ENCODE measurements at places on chromosomes 7 and 10.

DNA sequence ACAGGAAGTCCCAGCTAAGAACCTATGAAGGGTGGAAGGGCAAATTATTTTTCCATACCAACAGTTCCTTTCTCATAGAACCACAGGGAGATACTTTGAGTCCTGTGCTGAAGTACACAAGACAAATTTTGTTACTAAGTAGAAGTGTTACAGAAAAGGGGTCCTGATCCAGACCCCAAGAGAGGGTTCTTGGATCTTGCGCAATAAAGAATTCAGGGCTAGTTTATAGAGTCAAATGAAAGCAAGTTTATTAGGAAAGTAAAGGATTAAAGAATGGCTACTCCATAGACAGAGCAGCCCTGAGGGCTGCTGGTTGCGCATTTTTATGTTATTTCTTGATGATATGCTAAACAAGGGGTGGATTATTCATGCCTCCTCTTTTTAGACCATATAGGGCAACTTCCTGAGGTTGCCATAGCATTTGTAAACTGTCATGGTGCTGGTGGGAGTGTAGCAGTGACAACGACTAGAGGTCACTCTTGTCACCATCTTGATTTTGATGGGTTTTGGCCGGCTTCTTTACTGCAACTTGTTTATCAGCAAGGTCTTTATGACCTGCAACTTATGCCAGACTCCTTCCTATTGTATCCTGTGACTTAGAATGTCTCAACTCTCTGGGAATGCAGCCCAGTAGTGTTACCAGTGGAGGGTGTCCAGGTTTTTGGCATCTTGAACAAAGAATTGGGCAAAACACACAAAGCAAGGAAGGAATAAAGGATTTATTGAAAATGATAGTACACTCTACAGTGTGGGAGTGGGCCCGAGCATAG lies 409.4 kb downstream of the SH2D4B start:
- DNase-seq, result no peak

DNA sequence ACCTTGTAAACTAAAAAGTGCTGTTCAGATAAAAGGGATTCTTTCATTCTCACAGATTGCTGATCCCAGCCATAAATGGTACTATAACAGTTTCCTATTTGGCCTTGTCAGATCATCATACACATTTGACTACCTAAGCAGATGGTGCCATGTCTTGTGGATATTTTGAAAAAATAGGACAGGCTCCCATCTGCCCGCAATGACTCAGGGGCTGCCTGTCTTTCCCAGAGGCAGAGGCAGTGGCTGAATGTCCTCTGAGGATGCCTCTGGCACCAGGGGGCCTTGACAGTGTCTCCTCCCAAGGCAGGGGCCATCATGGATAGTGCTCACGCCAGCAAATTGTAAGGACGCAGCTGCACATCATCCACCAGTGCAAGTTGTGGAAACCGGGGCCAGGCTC lies 323.0 kb upstream of the PODXL start:
- DNase-seq, result no peak

GRCh38 chr7:116770941-116771340 lies 91.4 kb upstream of the CAPZA2 start:
- no peak for DNase-seq

GRCh38 chr7:122762071-122762470 lies 59.3 kb upstream of the RNF148 start:
- DNase-seq, result no peak

DNA sequence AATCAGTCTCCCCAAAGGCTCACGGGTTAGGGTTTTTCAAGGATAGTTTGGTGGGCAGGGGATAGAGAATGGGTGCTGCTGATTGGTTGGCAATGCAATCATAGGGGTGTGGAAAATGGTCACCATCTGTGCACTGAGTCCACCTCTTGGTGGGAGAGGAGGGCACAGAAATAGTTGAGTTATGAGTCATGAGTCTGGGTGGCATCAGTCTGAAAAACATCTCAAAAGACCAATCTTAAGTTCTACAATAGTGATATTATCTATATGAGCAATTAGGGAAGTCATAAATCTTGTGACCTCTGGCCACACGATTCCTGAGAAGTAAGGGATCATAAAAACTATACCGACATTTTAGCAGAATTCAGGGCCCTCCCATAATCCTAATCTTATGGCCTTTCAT lies 62.7 kb downstream of the LGI1 start:
- DNase-seq, result peak; percentile 54

DNA sequence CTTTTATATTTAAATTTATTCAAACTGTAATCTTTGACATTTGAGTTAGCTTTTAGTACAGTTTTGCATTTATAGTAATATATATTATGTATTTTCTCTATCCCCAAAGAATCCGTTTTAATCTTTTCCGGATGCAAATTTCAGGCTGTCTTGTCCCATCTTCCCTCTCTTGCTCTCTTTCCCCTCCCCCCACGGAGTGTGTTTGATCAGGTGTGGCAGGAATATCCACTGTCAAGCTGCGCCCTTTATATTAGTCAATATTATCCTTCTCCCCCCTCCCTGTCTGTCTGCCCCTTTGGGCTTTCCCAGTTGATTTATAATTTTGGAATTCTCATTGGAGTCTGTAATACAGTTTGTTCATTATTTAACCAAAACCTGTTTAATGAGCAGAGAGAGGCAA lies 19.0 kb downstream of the GBF1 start:
- DNase-seq, result no peak

DNA sequence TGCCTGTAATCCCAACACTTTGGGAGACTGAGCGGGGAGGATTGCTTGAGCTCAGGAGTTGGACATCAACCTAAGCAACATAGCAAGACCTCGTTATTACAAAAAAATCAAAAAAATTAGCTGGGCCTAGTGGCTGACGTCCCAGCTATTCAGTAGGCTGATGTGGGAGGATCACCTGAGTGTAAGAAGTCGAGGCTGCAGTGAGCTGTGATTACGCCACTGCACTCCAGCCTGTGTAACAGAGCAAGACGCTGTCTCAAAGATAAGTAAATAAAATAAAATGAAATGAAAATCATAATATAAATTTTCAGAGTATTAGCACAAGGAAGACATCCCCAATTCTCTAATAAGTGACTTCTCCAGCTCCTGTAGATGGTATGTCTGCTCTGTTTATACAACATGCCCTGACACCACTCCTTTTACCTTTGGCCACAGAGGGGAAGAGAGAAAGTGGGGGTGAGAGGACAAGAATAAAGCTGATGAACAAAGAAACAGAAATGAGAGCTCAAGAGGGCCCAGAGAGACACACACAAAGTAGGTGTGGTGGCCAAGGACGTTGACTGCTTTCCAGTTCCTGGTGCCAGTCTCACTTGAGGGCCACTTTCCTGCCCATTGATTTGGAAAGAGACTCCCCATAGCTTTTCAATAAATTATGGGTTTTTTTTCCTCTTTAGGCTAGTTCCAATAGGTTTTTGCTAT lies 62.9 kb downstream of the PTTG1IP2 start:
- no peak for DNase-seq

DNA sequence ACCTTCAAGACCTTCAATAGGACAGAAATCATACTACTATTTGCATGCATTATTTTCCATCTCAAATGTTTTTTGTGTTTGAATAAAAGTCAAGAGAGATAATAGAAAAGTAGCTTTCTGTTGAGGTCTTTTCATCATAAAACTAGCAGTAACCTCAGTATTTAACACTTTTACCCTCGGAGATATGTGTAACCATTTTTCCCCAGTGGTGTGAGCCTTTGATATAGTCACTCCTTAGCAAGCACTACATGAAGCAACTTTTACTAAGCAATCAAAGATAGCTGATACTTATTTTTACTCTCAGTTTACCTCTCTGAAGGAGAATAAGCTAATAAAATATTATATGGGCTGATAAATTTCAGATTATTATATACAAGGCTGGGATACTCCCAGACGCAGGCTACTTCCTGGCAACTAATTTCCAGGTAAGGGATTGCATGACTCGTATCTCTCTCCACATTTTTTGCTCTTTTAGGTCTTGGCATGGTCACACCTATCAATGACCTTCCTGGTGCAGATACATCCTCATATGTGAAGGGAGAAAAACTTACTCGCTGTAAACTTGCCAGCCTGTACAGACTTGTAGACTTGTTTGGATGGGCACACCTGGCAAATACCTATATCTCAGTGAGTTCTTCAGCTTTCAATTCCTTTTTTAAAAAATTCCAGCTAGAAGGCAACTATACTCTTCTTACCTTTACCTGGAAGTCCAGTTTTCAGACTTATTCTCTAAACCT lies 91.5 kb upstream of the MXI1 start:
- DNase-seq, result no peak

All from ELR (cell line).